ENCODE measurements at places on chromosomes 6 and 20.

DNA sequence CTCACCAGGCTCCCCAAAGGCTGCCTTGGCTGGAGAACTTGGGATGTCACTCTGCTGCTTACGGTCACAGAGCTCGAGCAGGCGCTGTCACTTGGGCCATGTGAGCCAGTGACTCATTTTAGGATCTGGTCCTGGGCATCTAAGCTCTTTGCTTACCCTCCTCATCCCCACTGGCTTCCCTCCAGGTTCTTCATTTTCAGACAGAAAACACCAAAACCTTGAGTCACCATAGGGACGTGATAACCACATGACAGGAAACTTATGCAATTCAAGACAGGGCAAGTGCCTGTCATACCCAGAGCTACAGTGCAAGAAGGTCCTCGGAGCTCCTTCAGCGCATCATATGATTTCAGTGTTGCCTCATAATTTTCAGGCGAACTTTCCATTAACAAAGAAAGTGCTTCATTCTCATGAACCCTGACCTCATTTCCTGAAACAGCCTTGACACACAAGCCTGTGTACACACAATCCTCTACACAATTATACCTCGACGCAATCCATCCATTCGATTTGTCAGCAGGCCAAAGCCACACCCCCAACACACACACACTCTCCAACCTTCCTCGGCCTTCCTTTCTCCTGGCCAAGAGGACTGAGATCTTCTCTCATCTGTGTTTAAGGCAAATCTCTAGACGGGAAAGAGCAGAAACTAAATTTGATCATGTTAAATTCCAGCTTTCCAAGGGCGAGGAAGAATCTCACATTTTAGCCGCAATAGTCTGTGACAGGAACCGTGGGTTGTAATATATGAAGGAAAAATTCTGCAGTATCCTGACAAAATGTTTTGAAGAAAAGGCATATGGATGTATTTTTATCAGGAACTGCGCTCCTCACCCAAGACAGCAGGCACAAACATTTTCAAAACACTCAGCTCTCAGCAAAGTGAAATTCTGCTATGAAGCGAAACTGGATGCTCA is 25.3 kb downstream of the TBC1D7 start:
- DNase-seq, result peak; percentile 89

GRCh38 chr6:145886228-145886956 is 71.8 kb upstream of the FBXO30 start:
- DNase-seq, result no peak

GRCh38 chr6:107629548-107630129 is 139.7 kb downstream of the SOBP start:
- no peak for DNase-seq

DNA sequence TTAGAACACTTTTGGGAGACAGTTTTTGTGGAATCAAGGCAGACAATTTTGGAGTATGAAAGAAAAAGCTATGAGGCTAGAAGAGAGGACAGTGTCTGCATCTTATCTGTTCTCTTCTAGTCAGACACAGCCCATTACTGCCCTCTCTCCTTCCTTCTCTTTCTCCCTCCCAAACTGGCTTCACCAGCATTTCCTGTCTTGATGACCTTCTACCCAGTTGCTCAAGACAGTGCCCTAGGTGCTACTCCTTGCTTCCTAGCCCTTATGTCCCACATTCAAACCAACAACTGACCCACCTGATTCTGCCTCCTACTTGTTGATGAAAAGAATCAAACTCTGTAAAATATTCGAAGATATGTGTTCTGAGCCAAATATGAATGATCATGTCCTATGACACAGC is 116.4 kb upstream of the RIPOR2 start:
- DNase-seq, result no peak

- no peak for DNase-seq
These were observed 21.2 kb downstream of the FRMD1 start for GRCh38 chr6:168057836-168058235.

GRCh38 chr20:25050501-25051350 is 7.2 kb downstream of the ACSS1 start:
- DNase-seq, result no peak

DNA sequence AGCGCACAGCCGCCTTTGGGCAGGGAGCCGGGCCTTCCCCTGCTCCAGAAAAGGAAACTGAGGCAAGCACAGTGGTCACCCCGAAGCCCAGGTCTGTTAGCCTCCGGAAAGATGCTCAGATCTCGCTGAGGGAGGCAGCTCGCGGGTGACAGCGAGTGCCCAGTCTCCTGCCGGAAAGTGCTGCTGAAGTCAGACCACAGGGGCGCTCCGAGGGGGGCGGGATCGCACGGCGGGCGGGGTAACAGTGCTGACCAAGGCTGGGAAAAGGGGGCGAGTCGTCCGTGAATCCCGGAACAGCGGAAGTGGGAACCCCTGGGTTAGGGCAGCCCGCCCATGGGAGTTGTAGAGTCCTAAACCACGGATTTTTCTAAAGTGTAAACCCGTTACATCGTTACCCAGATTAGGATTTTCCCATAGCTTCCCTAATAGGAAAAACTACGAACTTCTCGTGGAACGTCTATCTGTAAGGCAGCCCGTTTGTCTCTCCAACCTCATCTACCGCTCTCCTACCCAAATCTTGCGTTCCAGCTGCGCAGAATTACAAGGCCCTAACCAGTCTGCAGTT is 504 bp downstream of the VPS16 start:
- DNase-seq, result peak; percentile 59

DNA sequence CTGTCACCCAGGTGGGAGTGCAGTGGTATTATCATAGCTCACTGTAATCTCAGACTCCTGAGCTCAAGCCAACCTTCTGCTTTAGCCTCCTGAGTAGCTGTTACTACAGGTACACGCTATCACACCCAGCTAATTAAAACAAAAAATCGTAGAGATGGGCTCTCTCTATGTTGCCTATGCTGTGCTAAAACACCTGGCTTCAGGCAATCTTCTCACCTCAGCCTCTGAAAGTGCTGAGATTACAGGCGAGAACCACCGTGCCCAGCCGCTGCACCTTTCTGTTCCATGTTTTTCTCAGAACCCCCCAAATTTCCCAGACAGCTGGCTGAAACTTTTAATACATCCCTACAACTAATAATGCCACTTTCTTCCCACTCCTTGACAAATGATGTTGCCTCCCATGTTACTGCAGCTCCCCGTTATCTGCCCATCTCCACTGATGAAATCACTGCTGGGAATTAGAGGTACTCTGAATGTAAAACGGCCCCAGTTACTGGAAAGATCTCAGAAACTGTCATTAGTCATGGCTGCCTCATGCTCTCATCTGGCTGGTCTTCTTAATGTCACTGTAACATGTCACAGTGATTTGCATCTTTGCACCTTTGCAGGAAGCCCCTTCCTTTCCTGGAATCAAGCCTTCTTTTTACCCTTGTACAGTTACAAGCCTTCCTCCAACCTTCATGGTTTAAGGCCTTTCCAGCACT is 697.5 kb downstream of the PRKN start:
- no peak for DNase-seq

DNA sequence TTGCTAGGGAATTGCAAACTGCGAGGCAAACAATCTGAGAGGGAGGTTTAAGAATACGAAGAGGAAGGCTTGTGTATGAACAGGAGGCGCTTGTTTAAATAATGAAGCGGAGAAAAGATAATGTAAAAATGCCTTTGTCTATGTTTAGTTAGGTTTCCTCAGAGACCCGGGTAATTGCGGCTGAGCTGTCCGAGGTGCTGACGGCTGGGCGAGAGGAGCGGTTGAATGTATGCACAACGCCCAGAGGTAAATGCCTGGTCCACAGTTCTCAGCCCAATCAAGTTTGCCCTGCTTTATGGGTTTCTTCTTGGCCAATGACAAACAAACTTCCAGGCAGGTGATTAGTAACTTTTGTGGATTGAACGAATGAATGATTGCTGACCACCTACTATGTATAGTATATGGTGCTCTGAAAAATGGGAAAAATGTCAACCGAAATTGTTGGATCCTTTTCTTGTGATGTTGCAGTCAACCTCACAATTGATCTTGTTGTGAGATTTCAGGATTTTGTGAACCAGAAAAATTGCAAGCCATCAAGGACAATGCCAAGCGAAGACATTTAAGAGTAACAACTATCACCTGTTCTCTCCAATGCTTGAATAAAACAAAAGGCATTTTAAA is 38.3 kb upstream of the SLC32A1 start:
- peak; percentile 72 for DNase-seq

DNA sequence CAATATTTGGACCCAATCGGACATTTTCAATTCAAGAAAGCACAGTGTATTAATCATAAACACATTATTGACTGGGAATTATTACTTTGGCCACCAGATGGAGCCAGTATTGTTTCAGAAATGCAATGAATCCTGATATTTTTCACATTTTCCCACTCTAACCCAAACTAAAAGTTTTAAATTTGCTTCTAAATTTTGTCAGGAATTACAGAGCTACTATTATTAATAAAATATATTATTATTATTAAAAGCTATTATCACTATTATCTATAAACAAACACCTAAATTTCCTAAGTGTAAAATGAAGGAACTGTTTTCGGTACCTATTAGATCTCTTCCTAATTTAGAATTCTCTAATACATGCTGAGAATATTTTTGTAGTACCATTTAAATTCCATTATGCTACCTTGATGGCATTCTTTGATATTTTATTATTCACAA is 245.3 kb downstream of the OGFRL1 start:
- DNase-seq, result peak; percentile 34

- peak; percentile 74 for DNase-seq
These were observed 591 bp downstream of the IBTK start for GRCh38 chr6:82246802-82247504.

DNA sequence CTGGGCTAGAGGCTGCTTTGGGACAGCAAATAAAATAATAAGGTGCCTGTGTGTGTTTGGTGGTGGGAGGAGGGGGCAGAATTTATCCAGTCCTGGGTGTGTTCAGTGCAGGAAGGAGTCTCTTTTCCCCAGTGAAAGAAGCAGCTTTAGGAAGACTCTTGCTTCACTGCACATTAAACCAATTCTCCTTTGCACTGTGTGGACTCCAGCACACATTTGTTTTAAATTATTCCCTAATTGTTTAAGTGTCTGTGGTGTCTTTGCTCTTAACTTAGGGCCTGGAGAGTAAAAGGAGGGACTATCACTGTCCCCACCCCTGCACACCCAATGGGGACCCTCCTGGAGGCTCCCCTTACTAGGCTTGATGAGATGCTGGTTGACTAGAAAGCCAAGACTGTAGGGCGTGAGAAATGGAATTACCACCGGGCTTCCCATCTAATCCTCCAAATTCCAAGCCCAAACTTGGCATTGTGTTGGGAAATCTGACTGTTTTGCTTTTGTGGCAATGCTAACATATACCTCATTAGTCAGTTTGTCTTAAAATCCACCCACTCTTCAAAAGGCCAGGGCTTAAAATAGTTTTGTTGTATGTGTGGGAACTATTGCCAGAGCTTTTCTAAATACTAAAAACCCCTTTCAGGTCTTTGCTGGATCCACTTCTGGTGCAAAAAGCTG is 13.5 kb upstream of the DAAM2 start:
- DNase-seq, result no peak

- no peak for DNase-seq
These were observed 137.8 kb downstream of the PCSK2 start for GRCh38 chr20:17364681-17365080.

All from hematopoietic multipotent progenitor cell treated with erythropoietin and hydrocortisone succinate and interleukin-3 and kit ligand, for 6 days (in vitro differentiated cells).